ENCODE measurements at places on chromosomes 4 and X.

GRCh38 chrX:123965712-123966111 lies 4.2 kb downstream of the STAG2 start:
- DNase-seq, result no peak

DNA sequence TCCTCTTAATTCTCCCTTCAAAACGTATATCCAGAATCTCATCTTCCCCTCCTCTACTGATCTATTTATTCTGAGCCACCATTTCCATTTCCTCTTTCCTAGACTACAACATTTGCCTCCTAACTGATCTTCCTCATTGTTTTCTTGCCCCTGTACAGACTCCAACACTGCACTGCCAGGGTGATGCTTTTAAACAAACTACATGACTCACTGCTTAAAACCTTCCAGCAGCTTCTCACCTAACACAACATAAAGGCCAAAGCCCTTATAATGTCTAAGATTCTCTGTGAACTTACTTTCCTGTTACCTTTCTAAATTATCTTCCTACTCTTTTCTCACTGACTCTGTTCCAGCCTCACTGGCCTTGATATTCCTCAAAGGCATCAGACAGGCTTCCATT lies 161.0 kb upstream of the HS3ST1 start:
- no peak for DNase-seq

- no peak for DNase-seq
These were observed 99.2 kb downstream of the SHOX start for GRCh38 chrX:729583-730409.

DNA sequence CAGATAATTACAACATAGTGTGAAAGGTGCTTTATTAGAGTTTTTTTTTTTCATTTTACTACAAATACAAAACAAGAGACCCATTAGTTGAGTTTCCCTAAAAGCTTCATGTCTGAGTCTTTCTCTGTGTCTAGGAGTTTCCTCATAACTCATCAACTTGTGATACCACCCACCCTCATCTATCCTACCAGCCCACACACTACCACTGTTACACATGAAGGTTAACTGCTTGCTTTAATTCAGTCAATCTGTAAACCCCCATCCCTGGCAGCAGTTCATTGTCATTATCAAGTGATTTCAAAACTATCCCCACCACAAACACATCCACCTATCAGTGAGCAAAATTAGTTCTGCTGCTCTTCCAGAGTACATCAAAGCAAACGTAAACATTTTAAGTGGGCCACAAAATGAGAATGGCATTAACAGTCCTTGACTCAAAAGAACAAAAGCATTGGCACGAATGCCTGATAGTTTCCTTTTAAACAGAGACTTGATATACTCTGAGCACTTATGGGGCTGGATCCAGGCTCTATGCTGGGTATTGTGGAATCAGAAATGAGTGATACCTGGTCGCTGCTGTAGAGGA lies 331.6 kb upstream of the FAM241A start:
- no peak for DNase-seq

GRCh38 chrX:1600406-1601050 lies 9.1 kb downstream of the AKAP17A start:
- DNase-seq, result no peak

DNA sequence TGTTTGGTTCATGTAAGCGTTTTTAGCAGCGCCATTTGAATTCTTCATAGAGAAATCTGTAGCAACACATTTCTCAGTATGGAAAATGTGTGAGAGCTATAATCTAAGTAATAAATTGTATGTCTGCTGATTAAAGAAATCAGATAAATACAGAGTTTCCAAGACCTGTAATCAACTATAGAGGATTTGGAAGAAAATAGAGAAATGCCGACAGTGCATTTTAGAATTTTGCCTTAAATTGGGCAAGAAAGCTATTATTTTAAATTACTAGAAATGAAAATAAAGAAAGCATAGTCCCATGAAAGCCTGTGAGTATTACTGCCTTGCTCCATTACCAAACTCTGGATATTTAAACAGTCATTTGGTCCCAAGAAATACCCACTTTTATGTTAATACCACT lies 2.7 kb downstream of the RUFY3 start:
- no peak for DNase-seq

DNA sequence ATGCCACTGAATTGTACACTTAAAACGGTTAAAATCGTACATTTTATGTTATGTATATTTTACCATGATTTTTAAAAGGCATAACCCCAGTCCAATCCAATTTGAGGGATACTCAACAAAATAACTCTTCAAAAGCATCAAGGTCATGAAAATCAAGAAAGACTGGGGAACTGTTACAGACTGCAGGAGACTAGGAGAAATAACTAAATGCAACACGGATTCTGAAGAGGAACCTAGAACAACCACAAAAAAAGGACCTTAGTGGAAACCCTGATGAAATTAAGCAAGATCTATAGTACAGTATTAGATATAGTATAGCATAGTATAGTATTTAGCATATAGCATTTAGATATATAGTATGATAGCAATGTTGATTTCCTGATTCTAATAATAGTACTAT lies 26.8 kb downstream of the SH3KBP1 start:
- DNase-seq, result no peak

Measured in CD4-positive, alpha-beta T cell treated with Interleukin-15 for 4 hours (primary cell).